ENCODE measurements at places on chromosomes 4 and X. TPM values are rescaled to one million over a fixed set of nuclear protein-coding genes. Genes with fewer than 3 reads are reported as not detected.

The BTC gene
- 0.35 TPM for total RNA-seq

- DNase-seq = no peak
Observed at GRCh38 chrX:10420134-10420533, 200.3 kb downstream of the MID1 start.

GRCh38 chrX:147376601-147377422 lies 534.9 kb upstream of the FMR1 start:
- DNase-seq = no peak

- DNase-seq = no peak
Observed at GRCh38 chr4:138509346-138509745, 267.2 kb upstream of the SLC7A11 start.

DNA sequence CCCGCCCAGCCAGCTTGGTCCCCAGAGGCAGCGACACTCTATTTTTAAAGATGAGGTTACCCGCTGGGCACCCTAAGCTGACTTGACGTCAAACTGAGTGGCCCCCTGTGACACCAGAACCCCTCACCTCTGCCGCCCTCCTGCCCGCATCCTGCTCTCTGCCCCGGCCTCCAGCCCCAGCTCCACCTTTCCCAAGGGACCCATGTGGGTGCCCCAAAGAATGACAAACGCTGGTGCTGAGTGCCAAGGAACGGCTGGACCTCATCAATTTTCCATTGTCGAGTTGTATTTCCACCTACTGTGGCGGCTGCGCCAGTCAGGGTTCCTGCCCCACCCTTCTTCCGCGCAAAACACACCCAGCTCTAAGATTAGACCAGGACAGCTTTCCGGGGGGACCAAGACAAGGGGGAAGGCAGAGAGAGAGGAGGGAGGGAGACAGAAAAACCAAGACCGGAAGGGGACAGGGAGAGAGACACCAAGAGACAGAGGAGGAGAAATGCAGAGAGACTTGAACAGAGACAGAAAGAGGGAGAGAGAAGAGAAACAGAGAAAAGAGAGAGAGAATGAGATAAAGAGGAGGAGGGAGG lies 2.0 kb downstream of the PRKX start:
- peak; percentile 43 for DNase-seq

DNA sequence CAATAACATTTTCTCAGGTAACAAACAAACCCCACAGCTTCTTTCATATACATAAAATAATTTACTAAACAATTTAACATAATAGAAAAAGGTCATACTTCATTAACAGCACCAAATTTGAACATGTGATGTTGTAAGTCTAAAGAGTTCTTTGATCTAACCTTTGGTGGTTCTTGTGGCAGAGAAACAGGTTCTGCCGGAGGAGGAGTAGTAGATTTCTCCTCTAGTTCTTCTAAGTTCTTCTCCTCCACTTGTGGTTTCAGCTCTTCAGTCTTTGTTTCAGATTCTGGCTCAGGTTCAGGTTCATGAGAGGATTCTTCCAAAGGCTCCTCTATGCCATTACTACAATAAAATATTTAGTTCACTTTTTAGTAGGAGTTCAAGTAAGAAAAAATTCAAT lies 18.3 kb downstream of the G3BP2 start:
- no peak for DNase-seq

Data from left cardiac atrium (tissue), 4 donors.